ENCODE measurements at places on chromosomes 13 and 19.
A peak's percentile ranks its signal among the peaks of the same experiment; 100 is the strongest.

GRCh38 chr19:46125447-46125846 is 959 bp upstream of the IGFL3 start:
- no peak for DNase-seq

- no peak for DNase-seq
These were observed 132.5 kb upstream of the ARGLU1 start for GRCh38 chr13:106700439-106700838.

DNA sequence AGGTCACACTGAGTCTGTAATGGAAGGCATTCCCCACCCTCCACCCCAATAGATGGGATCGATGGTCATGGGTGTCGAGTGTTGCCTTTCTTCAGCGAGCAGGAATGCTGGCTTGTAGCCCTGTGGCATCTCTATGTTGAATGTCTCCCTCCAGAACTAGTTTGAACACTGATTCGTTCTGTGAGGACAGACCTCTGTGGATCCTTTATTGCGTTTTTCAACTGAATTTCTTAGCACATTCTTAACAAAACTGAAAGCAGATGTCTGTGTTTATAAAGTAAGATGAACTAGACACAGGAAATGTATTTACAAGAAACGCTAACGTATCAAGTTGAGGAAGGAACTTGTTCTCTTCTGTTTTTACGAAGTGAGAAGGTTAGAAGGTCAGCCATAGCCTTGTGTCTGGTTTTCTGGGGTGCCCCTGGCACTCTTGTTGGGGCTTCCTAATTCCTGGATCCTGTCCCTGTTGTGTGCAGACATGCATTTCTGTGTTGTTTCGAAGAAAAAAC is 36.8 kb upstream of the TM9SF2 start:
- DNase-seq, result no peak

DNA sequence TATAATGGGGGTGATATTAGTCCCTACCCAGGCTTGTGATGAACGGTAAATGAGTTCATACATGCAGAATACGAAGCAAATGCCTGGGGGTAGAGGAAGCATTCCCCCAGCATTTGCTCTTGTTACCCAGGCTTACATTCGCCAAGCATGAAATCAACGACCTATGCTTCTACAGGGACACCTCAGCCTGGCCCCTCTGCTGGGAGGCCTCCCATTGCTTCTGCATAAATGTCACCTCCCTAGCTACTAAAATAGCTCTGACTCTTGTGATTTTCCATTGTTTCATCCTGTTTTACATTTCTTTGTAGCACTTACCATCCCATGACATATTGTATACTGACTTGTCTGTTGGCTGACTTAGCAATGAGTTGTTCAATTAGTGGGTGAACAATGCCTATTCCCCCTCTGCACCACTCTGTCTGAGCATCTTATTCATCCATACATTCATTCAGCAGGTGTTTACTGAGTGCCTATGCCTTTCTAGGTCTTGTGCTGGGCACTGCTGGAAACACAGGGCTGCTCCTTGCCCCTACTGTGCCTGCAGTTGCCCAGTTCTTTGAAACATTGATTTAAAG is 47.0 kb downstream of the SPTBN4 start:
- DNase-seq, result no peak

DNA sequence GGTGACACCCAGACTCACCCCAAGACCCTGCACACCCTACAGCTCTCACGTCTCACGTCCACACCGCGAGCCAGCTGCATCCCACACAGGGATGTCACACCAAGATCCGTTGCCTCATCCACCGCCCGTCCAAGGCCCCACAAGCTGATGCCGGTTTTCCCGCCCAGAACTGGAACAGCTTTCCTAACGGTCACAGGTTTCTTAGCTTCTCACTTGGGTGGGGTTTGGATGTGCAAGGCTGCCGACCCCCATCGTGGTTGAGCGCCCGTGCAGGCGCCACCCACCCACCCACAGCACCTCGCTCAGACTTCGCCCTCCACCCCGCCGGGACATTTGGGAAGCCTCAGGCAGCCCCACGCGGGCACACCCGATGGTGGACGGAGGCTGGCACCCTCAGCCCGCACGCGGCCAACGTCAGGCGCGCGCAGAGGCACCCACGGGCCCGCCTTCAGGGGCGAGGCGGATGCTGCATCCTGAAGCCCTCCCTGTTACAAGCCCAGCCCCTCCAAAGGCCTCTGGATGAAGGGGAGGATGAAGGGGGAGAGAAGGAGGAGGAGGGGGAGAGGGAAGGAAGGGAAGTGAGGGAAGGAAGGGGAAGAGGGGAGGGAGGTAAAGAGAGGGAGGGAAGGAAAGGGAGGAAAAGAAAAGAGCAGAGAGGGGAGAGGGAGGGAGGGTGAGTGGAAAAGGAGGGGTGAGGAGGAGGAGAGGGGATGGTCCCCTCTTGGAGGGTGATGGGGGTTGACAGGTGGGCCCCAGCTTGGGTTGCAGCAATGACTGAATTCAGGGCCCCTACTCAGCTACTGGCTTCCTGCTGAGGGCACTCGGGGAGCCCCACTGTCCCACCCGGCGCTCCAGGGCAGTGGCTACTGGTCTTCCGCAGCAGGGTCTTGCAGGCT is 12.8 kb downstream of the ONECUT3 start:
- no peak for DNase-seq

- DNase-seq, result no peak
These were observed 79.5 kb upstream of the KL start for GRCh38 chr13:32936716-32937115.

DNA sequence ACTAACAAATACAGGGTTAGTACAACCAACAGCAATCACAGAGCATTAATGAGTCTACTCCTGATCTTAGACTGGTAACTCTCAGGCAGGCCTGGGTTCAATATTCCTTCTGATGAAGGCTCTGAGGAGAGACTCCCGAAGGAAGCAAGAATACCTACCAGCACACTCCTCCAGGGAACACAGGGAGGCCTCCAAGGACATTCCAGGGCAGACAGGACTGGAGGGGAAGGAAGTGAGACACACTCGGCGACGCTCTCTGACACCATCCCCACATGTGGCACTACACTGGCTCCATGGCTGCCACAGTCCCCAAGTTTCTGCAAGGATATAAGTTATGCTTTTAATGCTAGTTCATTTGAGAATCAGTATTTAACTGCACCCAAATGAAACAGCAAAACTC is 20.1 kb downstream of the THSD1 start:
- DNase-seq, result no peak

DNA sequence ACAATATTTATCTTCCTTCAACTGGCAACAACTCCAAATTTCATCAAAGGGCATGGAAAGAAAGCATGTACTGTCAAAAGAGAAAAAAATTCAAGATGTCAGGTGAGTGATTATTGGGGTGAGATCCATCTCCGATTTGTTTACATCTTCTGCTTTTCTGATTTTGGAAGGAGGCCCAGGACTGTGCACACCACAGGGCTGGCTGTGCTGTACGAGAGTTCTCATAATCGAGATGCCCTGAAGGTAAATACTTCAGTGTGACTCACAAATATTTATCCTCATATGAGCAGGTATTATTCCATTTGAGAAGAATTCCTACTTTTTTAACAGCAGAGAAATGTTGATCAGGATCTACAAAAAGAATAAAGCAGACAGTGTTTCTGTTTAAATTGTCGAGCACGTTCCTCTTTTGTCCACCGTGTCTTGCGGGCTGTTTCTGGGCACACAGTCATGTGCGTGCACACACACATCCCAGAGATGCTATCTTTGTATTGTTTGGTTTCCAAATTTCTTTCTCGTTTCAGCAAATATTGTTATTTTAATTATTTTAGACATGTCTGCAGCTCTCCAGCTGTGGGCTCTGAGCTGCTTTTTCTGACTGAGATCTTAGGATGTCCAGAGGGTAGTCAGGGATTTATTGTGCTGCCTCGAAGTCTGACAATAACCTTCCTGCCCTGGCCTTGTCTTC is 103.8 kb downstream of the KL start:
- DNase-seq, result no peak

DNA sequence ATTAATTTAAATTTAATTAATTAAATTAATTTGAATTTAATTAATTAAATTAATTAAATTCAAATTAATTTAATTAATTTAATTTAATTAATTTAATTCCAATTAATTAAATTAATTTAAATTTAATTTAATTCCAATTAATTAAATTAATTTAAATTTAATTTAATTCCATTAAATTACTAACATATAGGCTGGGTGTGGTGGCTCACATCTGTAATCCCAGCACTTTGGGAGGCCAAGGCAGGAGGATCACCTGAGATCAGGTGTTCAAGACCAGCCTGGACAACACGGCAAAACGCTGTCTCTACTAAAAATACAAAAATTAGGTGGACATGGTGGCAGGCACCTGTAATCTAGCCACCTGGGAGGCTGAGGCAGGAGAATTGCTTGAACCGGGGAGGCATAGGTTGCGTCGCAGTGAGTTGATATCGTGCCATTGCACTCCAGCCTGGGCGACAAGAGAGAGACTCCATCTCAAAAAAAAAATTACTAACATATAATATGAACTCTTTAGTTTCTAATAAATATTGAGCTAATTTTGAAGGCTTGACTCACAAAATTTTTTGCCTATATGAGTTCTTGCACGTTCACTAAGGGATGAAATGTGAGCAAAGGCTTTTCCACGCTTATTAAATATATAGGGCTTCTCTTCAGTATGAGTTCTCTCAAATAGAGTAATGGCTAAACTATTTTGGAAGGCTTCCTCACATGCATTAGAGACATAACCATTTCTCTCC is 9.0 kb upstream of the USP29 start:
- DNase-seq, result no peak

DNA sequence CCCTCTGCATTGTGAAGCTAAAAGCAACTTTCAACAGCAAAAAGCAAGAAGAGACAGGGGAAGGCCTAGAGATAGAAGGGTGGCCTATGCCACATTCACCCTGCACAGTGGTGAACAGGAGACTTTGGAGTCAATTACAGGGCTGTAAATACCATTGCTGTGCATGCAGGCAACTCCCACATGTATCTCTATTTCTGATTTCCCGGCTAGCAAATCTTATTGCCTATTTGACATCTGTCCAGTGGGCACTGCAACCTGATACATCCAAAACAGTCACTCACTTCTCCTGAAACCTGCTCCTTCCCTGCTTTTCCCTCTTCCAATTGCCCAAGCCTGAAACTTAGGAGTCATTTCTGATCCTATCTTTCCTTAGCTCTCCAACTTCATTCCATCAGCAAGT is 13.4 kb downstream of the RUBCNL start:
- DNase-seq, result no peak

DNA sequence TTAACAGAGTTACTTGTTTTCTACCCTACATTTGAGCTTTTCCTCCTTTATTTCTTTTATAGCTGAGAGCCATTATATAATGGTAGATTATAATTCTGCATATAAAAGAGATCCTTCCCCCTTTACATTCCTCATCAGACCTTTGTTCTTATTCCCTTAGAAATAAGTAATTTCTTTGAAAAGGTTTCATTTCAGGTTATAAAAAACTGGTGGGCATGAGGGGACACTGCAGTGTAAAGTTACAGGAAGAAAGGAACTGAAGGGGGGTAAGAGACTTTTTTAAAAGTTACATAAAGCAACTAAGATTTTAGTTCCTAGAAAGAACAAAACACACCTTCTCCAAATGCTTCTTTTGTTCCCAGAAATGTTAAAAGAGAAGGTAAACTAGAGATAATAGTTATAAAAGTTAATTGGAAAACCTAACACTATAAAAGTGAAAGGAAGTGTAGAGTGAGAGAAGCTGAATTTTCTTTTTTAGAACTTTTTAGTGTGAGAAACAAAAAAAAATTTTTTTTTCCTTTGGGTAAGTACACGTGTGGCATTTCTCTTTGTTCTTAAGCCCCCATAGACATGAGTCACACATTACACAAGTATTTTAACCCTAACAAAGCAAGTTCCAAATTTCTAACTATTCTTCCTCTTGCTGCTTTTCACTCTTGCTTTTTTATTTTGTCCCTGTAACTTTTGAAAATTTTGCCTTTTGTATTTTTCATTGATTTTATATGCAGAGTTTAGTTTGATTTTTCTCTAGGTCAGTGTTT is 106.4 kb upstream of the MLNR start:
- DNase-seq, result no peak

- peak; percentile 61 for DNase-seq
These were observed 9.0 kb upstream of the ACSBG2 start for GRCh38 chr19:6126335-6126974.

DNA sequence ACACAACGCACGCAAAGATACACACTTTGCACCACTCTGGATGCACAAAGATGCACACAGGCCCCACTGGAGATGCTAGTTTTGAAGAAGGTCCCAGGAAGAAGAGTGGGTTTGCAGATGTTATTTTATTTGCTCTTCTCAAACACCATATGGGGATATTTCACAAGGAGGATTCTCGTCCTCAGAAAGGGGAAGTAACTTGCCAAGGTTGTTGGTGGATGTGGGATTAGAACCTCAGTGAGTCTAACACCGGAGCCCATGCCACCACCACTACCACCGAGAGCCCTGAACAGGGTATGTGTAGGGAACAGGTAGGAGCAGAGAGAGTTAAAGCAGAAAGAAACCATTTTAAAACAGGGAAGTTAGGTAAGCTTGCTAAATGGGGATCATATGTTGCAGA is 9.6 kb upstream of the CEACAM6 start:
- no peak for DNase-seq

- no peak for DNase-seq
These were observed 8.6 kb upstream of the PTBP1 start for GRCh38 chr19:788686-788982.

GRCh38 chr13:23175920-23176319 is 4.9 kb upstream of the SGCG start:
- peak; percentile 3 for DNase-seq

DNA sequence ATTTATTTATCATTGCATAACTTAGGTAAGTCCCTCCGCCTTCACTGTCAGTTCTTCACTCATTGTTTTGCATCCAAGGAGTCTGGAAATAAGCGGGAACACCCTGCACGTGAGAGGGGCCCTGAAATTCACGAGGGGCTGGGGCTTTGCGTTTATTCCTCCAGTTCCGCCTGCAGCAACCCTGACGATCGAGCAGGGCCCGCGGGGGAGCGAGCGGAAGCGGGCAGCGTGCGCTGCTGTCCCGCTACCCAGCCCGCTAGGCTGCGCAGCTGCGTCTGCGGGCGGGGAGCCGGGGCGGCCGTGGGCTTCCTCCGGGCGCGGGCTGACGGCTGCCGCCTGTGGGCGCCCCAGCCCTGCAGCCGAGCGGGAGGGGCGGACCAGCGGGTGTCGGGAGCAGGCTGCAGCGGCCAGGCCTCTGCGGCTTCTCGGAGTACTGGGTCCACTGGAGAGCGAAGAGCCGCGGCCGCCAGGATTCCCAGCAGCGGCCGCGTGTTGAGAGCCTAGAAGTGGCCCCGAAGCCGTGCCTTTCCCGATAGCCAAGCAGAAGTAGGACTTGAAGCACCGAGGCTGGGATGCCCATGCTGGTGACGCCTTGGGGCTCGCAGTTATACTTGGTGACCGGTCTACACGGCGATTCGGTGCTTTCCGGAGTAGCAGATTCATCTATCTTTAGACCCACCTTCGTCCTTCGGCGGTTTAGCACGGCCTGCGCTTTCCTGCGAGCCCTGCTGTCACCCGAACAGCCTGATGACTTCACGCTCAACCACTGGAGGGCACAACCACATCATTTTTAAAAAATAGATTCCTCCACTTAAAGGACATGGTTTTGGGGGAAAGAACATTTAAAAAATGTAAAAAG is 32.9 kb upstream of the SACS start:
- DNase-seq, result peak; percentile 69

- DNase-seq, result no peak
These were observed 463.2 kb upstream of the ATXN8OS start for GRCh38 chr13:69644447-69644846.
